GM23338 (cell line): ENCODE measurements at places on chromosomes 3 and 15. TPM values are rescaled to one million over a fixed set of nuclear protein-coding genes. Genes with fewer than 3 reads are reported as not detected.

TMEM158 gene
- 9.6 and 12.8 TPM in 2 replicates for polyA plus RNA-seq

CEMIP gene
- 0.27 and 0.33 TPM in 2 replicates for polyA plus RNA-seq

ADCY5 gene
- polyA plus RNA-seq = 2.4 and 3.5 TPM in 2 replicates

GATA2 gene
- polyA plus RNA-seq = 0.37 and 0.52 TPM in 2 replicates

NBEAL2 gene
- polyA plus RNA-seq = 13.5 and 14.0 TPM in 2 replicates

CADM2 gene
- 31.5 and 47.5 TPM in 2 replicates for polyA plus RNA-seq

DGKG gene
- 0.17 and 0.31 TPM in 2 replicates for polyA plus RNA-seq

TMEM212 gene
- not detected in 2 replicates for polyA plus RNA-seq

PATL2 gene
- polyA plus RNA-seq = 0.10 and 0.19 TPM in 2 replicates

UQCC5 gene
- 156 and 157 TPM in 2 replicates for polyA plus RNA-seq

MKRN2OS gene
- 0.55 and 0.59 TPM in 2 replicates for polyA plus RNA-seq

DNA sequence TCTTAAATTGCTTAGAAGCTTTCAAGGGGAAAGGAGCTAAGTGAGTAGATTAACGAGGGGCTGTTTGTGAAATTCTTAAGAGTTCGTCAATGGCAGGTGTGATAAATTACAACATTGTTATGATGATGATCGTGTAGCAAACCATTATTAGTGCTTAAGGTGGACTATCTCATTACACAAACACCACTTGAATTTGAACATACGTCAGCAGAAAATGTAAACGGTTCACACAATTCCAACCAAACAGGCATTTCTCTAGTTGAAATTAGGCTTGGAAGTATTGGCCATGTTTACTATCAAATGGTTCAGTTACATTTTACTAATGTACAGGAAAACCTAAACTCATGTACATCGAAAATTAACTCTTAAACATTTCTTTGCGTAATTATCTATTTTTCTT is 102.8 kb downstream of the PYDC2 start:
- no peak for DNase-seq

- no peak for DNase-seq
These were observed 12.6 kb downstream of the PAQR5 start for GRCh38 chr15:69311319-69311721.

DNA sequence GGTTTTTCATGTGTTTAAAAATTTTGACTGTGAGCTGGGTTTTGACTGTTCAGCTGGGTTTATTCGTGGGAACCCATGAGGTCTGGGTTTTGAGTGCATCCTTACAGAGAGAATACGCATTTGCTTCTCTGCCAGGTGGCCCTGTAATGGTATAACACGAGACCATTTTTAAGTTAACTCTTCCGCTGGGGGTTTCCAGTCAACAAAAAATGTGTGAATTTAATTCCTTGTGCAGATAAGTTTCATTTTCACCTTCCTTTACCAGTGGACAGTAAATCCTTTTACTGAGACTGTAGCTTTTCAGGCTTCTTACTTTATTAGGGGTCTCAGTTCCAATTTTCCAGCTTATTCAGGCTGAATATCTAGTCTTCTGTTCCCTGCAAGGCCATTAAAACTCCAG is 149.6 kb downstream of the OPA1 start:
- no peak for DNase-seq

- DNase-seq = no peak
These were observed 5.2 kb downstream of the TBC1D2B start for GRCh38 chr15:78072080-78072892.

DNA sequence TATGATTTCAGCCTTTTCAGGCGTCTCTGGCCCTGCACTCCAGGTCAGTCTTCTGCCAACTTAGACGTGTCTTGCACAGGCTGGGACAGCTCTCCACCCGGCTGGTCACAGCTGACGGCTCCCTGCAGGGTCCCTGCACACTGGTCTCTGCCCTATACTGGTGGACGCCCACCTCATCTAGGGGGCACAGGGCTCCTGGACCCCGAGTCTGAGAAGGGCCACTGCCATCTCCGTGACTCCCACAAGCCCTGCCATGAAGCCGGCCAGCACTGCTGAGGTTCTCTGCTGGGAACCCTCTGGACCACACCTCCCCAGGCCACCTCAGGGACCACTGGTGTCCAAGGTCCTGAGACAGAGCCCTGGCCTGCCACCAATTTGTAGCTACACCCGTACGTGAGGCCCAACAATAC is 40.5 kb downstream of the CYFIP1 start:
- no peak for DNase-seq

DNA sequence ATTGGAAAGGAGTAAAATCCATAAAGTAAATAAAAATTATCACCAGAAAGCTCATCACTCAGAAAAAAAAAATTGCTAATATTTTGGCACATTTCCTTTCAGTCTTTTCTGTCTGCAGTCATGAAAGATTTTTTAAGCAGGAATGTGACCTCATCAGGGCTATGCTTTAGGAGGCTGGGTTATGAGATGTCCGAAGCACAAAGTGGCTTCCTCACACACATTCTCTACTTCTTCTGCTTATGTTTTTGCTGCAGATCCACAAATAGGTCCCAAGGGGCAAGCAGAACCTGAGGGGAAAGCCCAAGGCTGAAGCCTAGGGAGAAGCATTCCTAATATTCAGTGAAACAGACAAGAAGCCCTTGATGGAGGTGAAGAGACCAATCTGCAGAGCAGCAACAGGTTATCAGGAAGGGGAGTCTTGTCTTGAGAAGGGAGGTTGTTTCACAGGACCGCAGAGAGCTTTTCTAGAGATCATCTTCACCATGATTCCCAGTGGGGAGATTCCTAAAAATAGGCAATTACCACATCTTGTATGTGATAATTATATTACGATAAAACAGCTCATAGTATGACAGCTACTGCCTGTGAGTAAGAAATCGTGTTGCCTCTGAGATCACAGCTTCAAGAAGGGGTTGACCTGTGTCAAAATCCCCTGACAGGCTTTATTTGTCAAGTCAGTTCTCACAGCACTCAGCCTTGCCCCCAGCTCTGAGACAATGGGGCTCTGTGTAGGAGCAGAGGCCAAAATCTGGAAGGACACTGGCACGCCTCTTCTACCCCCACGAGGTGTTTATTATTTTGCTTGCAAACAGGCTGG is 60.5 kb downstream of the IGF2BP2 start:
- no peak for DNase-seq

DNA sequence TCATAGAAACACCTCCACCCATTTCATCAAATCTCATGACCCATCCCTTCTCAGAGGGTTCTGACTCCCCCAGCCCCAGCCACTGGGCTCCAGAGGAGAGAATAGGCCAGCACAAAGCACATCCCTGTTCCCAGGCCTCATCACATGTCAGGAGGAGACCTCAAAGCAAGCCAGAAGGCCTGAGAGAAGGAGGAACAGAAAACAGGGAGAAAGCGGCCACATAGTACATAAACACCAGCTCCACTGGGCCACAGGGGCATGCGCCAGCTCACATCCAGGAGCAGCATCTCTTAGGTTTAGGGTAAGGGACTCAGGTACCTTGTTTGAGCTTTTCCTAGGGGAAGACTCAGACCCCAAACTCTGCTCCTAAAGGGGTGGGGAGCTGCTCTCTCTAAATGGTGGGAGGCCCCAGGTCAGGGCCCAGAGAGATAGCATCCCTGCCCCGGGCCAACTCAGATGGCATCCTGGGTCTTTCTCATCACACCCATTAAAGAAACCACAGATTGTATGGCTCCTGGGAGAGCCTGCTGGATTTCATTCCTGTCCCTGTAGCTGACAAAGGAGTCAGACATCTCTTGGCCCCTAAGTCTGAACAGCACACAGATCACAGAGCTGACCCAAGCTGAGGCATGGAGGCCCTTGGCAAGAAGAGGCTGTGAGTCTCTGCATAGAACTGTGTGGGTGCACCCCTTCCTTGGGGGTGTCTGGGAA is 2.5 kb downstream of the SHF start:
- no peak for DNase-seq

DNA sequence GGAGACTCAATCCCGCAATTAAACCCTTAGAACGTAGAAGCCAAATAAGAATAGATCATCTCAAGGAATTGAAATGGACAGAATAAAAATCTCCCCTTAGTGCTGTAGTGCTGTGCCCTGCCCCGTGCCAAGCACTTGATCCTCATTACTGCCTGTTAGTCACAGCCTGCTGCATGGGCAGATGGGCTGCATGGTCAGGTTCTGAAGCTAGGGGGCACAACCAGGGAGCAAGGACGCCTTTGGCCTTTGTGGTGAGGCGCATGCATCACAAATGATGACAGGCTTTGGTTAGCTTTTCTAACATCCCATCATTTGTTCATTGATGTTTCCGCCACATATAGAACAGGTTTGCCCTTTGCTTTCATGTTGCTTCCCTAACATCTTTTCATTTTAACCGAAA is 336.3 kb upstream of the ADAMTS9 start:
- DNase-seq = peak; percentile 50

GRCh38 chr3:97882975-97883598 is 61.3 kb downstream of the CRYBG3 start:
- DNase-seq = no peak

GRCh38 chr3:59601486-59601885 is 551.7 kb upstream of the CFAP20DC start:
- DNase-seq = no peak

DNA sequence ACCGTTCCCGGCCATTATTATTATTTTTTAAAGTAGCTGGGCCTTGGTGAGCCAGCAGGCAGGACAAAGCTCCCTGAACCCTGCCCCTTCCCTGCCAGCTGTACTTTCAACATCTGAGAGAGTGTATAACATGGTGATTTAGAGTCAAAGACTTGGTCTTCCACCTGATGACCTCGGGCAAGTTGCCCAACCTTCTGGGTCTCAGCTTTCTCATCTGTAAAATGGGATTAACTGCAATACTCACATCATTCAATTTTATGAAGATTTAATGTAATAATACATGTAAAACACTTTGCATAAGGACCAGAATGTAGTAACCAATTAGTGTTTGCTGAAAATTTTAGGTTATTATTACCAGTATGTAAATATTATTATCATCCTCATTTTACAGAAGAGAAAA is 11.9 kb upstream of the TRH start:
- no peak for DNase-seq

GRCh38 chr3:50639055-50639494 is 22.1 kb downstream of the MAPKAPK3 start:
- no peak for DNase-seq

GRCh38 chr3:45084820-45085816 is 59.0 kb downstream of the CLEC3B start:
- DNase-seq = no peak

GRCh38 chr3:188270423-188270972 is 116.5 kb downstream of the LPP start:
- DNase-seq = no peak

- peak; percentile 69 for DNase-seq
These were observed 17.7 kb downstream of the EEFSEC start for GRCh38 chr3:128170866-128171516.

DNA sequence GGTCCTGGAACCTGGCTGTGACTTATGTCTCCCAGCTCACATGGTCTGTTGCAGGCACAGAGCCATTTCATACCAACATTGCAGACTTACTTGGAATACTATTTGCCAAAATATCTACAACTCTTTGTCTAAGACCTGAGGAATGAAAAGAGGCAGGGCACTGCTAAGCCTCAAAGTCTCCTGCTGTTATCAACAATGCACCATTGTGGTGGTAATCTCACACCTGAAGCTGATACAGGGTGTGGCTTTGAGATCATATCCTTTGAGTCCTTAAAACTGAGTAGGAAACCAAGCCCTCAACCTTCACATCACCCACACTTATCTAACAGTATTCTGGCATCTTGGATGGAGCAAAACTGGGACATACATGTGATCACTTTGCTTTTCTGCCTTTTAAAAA is 782.0 kb downstream of the EPHA3 start:
- DNase-seq = peak; percentile 65

DNA sequence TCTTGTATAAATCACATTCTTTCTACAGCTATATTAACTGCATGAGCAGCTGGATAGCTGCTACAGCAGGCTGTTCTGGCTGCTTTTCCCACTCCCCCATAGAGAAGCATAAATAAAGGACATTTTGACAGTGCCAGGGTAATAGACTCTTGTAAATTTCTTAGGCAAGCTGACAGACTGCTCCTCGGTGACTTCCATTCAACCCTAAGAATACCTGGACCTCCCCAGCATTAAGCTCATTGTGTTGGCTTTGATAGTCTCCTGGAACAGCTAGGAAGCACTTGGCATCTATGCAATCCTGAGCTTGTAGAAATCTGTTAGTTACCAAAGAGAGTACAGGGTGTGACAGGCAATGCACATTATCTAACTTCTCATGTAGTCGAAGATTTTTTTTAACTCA is 475.4 kb downstream of the AGBL1 start:
- no peak for DNase-seq
